ENCODE measurements at places on chromosomes 7 and 10.
A peak's percentile ranks its signal among the peaks of the same experiment; 100 is the strongest.

- DNase-seq: no peak
Observed at GRCh38 chr10:35712486-35712885, 70.4 kb upstream of the FZD8 start.

DNA sequence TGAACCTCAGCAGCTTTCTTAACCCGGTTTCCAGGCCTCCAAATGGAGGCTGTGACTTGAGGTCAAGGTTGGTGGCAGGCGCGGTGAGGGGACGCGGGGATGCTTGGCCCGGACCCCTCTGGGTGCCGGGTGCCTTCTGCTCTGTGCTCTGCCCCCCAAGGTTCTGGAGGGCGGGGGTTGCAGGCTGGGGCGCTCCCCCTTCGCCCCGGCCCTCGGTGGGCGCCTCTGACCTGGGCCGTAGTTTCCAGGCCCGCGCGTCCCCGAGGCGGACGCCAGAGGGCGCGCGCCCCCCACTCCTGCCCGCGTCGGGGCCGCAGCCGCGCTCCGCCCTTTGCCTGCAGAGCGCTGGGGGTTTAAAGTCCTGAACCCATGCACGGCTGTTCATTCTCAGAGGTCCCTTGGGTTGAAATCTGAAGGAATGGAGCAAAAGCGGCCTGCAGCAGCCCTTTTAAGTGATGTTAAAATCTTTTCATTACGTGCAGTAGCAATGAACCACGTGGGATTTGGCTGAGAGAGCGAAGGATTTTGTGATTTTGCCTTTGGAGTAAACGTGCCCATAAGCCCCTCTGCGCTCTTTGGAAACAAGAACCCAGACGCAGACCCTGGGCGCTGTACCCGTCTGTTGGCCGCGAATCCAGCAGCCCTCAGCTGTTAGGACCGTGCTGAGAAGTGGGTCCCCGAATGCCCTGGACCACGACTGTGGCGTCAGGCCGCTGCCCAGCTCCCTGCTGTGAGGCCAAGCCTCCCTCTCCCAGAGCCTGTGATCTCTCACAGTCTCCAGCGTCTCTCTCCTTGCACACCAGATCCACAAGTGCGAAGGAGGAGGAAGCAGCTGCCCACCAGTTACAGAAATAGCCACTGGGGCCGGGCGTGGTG lies 135.0 kb downstream of the ACTR3B start:
- no peak for DNase-seq

DNA sequence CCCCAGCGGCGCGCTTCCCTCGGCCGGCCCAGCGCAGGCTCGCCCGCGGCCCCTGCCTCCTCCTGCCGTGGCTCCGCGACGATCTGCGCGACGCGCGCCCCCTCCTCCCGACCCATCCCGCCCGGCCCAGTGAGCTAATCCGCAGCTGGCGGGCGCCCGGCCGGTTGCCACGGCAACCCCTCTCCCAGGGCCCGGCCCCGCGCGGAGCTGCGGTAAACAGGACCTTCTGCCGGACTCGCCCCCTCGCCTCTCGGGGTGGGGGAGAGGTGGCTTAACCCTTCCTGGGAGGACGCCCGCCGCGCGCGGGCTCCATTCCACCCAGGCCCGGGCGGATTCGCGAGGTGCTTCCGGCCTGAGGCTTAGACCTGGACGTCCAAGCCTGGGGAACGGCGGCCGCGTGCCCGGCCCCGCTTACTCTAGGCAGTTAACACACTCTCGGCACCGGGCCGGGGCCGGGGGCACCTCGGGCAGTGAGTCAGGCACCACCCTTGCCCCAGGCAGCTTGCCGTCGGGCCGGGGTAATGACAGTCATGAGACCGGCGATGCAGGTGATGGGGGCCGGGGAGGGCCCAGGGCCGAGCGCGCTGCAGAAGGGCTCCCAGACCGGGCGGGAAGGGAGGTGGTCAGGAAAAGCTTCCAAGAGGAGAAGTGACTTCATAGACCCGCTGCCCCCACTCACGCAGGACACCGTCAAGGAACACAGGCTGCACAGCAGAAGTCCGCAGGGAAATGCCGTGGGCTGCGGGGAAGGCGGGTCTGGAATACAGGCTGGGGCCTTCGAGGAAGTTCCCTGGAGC lies at the start of gene DENND2A:
DENND2A (minus strand) TSS at position 87 of the 797 bp plus-strand sequence. CDS start 38,416 bp downstream, outside the sequence.
- peak; percentile 92 for DNase-seq

DNA sequence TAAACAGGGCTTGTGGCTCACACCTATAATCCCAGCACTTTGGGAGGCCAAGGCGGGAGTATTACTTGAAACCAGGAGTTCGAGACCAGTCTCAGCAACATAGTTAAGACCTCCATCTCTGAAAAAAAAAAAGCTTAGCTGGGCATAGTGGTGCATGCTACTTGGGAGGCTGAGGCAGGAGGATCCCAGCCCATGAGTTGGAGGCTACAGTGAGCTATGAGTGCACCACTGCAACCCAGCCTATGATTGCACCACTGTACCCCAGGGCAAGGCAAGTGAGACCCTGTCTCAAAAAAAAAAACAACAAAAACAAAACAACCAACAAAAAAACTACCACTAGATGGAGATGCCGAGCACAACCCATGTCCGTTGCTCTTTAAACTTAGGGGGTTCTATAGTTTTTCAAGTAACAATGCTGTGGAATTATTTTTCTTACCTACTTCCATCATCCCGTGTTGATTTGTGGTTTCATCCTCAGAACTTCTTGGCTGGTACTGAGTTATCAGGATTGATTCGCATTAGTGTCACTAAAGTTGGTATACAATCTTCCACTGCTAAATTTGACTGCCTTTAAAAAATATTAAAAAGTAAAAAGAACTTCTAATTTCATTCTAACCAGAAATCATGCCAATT lies 12.2 kb upstream of the REPIN1 start:
- no peak for DNase-seq

- DNase-seq: no peak
Observed at GRCh38 chr10:126315494-126316177, 72.6 kb downstream of the ADAM12 start.

DNA sequence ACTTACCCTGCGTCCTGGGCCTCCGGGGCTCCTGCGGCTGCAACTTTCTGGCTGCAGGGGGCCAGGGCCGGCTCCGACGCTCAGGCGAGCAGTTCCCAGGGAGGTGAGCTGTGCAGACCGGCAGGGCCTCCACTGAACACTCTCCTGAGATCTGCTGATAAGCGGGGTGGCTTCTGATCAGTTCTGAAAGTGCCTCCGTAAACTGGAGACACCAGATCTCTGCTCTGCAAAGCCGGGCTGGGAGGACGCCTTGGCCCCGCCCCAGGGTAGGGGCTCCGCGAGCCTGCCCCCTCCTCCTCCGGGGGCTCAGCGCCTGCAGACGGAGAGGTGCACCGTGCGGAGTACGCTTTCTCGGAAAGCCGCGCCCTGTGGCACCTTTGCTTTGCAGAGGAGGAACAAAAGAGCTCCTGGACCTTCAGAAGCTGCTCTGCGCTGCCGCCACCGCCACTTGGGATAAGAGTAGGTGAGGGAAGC lies 141.3 kb upstream of the VKORC1L1 start:
- peak; percentile 94 for DNase-seq

- no peak for DNase-seq
Observed at GRCh38 chr10:527416-527815, 162.1 kb downstream of the DIP2C start.

GRCh38 chr10:83075815-83076355 lies 1063.4 kb upstream of the GHITM start:
- DNase-seq: no peak

- DNase-seq: no peak
Observed at GRCh38 chr7:122485856-122486255, 181.3 kb upstream of the FEZF1 start.

GRCh38 chr10:88557256-88557655 lies 25.9 kb downstream of the RNLS start:
- DNase-seq: no peak

DNA sequence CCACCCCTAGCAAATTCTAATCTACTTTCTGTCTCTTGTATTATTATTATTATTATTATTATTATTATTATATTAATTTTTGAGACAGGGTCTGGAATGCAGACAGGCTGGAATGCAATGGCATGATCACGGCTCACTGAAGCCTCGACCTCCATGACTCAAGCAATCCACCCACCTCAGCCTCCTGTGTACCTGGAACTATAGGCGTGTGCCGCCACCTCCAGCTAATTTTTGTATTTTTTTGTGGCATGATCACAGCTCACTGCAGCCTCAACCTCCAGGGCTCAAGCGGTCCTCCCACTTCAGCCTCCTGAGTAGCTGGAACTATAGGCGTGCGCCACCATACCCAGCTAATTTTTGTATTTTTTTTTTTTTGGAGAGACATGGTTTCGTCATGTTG lies 2.6 kb upstream of the TMEM139 start:
- DNase-seq: no peak

DNA sequence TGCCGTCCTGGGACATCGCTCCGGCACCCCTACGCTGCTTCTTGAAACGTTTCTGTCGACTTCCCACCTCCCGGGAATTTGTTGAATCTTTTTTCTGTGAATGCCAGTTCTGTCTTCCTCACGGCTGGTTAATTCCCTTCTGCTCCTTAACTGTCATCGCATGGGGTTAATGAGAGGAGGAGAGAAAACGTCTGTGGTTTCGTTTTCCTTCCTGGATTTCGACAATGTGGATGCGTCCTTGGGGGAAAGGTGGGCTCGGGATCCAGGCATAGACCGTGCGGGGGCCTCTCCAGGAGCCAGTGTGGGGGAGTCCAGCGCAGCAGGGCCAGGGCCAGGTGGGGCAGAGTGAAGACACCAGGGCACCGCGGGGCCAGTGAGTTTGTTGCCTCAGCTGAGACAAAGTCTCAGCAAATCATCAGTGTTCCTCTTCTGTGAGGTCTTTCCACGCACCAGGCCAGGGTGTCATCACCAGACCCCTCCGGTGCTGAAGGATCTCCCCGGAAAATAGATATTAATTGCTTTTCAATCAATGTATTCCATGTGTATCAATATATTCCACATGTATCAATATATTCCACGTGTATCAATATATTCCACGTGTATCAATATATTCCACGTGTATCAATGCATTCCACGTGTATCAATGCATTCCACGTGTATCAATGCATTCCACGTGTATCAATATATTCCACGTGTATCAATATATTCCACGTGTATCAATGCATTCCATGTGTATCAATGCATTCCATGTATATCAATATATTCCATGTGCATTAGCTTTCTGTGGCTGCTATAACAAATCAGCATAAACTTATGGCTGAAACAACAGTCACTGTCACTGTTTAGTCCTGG lies 33.7 kb upstream of the CFAP46 start:
- no peak for DNase-seq

- no peak for DNase-seq
Observed at GRCh38 chr7:105835441-105835840, 41.0 kb downstream of the ATXN7L1 start.

GRCh38 chr10:47182934-47183703 lies 116.9 kb upstream of the GDF10 start:
- no peak for DNase-seq

- no peak for DNase-seq
Observed at GRCh38 chr7:15765753-15766152, 79.3 kb upstream of the MEOX2 start.

DNA sequence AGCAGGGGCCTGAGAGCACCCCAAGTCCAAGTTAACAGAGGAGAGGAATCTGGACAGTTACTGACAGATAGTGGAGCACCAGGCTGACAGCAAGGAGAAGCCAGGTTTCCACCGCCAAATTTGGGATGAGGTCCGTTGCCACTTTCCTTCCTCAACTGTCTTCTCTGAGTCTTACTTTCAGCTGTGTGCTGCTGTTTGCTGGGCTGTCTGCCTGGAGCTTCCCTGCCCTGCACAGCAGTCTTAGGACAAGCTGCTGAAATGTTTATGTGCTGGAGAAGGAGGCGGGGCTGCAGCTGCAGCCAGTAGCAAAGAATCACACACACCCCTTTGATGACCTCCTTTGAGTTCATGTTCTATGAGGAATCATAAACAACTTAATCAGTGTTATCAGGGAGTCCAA lies 17.4 kb upstream of the CYP3A7 start:
- DNase-seq: no peak

DNA sequence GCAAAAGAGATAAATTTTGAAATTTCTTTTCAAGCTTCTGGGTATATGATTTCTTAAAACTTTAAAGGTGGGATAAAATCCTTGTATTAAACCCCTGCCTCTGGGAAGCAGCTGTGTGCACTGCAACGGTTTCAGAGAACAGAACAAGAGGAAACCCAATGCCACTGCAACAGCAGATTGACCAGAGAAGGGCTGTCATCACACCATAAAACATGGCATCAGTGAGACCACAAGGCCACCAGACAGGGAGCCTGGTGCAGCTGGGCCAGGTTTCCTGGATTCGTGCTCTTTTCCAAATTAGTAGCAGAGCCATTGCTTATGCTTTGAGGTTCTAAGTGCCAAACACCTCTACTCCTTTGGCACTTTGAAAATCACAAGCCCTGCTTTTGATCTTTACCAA lies 152.4 kb downstream of the PRPF18 start:
- no peak for DNase-seq

DNA sequence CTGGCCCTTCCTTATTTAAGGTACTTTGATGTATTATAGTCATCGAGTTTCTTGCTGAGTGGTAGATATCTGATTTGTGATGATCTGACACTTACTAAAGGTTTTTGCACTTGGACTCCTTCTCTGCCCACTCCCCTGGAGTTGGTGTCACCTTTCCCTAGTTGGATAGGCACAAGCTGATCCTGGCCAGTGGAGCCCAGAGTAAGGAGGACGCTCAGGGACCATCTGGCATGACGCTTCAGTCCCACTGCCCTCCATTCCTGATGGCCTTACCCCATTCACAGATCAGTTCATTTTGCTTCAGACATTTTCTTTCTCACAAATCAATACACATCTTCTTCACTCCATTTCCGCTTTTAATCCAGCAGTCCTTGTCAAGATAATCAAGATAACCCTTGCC lies 20.1 kb downstream of the ASB15 start:
- DNase-seq: no peak

- peak; percentile 97 for DNase-seq
Observed at GRCh38 chr10:8051851-8052257, 2.6 kb upstream of the GATA3 start.

DNA sequence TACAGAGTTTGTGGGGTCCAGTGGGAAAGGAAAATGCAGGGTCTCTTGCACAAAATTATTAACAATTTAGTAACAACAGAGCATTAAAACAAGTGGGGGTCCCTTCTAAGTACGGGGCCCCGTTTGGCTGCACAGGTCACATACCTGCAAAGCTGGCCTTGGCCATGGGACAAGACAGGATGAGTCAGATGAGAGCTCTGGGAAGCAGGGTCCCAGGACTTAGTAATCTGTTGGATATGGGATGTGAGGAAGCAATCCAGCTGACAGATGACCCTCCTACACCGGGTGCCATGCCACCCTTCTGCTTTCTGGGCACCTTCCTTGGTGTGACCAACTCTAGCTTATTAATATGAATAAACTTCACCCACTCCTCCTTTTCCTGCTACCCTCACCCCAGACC lies 3.2 kb upstream of the DUSP5 start:
- peak; percentile 51 for DNase-seq

GRCh38 chr7:5532536-5533335 lies 109.1 kb upstream of the TNRC18 start:
- peak; percentile 87 for DNase-seq

- DNase-seq: peak; percentile 70
Observed at GRCh38 chr7:29146888-29147609, 712 bp upstream of the CPVL start.

- no peak for DNase-seq
Observed at GRCh38 chr7:74280985-74281384, 8.2 kb upstream of the CLIP2 start.

Measured in islet precursor cell (in vitro differentiated cells).